H7 (cell line): ENCODE measurements at places on chromosomes 2 and 18. TPM values are rescaled to one million over a fixed set of nuclear protein-coding genes. Genes with fewer than 3 reads are reported as not detected.

The BUB1 gene
- 136 and 169 TPM in 2 replicates for total RNA-seq

The ONECUT2 gene
- 0.62 and 0.89 TPM in 2 replicates for total RNA-seq

The C2orf76 gene
- total RNA-seq, result 11.0 and 14.1 TPM in 2 replicates

The HRH4 gene
- not detected in 2 replicates for total RNA-seq

The MITD1 gene
- 26.5 and 39.5 TPM in 2 replicates for total RNA-seq

The FOXD4L1 gene
- total RNA-seq, result not detected in 2 replicates

The SMAD7 gene
- total RNA-seq, result 78.3 and 80.4 TPM in 2 replicates

The RNF125 gene
- 12.1 and 19.7 TPM in 2 replicates for total RNA-seq

The LHCGR gene
- total RNA-seq, result 0.22 TPM in 1 of 2 replicates, not detected in the other

The ADRA2B gene
- total RNA-seq, result 1.6 and 1.9 TPM in 2 replicates

The IHH gene
- 1.1 TPM in 2 replicates for total RNA-seq

The POTEI gene
- total RNA-seq, result 0.07 TPM in 2 replicates

The CSRNP3 gene
- 3.0 and 4.3 TPM in 2 replicates for total RNA-seq

The SERPINB10 gene
- total RNA-seq, result not detected in 2 replicates

The ZNF385B gene
- 0.41 and 0.90 TPM in 2 replicates for total RNA-seq

The CCDC74A gene
- total RNA-seq, result 12.5 and 20.7 TPM in 2 replicates

The TMEM247 gene
- total RNA-seq, result not detected in 2 replicates

The MTCL1 gene
- total RNA-seq, result 16.0 and 24.6 TPM in 2 replicates

The LGALSL gene
- 12.0 and 12.1 TPM in 2 replicates for total RNA-seq

The FAM237A gene
- not detected in 2 replicates for total RNA-seq

The LAMA3 gene
- 0.11 and 0.21 TPM in 2 replicates for total RNA-seq

The DGUOK gene
- total RNA-seq, result 80.7 and 82.9 TPM in 2 replicates

The TEX44 gene
- total RNA-seq, result not detected in 2 replicates

The MYO7B gene
- total RNA-seq, result not detected in 2 replicates

The POTEC gene
- not detected in 2 replicates for total RNA-seq

The ASIC4 gene
- 0.07 and 1.2 TPM in 2 replicates for total RNA-seq

The DLX1 gene
- 0.26 TPM in 1 of 2 replicates, not detected in the other for total RNA-seq

The RUFY4 gene
- total RNA-seq, result not detected in 2 replicates

The ABCB11 gene
- 0.66 TPM in 1 of 2 replicates, not detected in the other for total RNA-seq

The SLC8A1 gene
- total RNA-seq, result 0.63 and 1.7 TPM in 2 replicates

The ATAD2B gene
- 9.5 and 11.4 TPM in 2 replicates for total RNA-seq

The REG1B gene
- total RNA-seq, result not detected in 2 replicates

The CYP26B1 gene
- total RNA-seq, result 1.1 and 1.3 TPM in 2 replicates

The COL4A3 gene
- total RNA-seq, result 0.07 and 0.67 TPM in 2 replicates

The ZNF521 gene
- 1.6 and 5.1 TPM in 2 replicates for total RNA-seq

The AFF3 gene
- 0.07 and 0.37 TPM in 2 replicates for total RNA-seq

The FAM110C gene
- total RNA-seq, result 2.0 and 2.3 TPM in 2 replicates

The IL1F10 gene
- total RNA-seq, result not detected in 2 replicates

The GAD1 gene
- 19.3 and 25.8 TPM in 2 replicates for total RNA-seq

The DOK6 gene
- 0.45 and 2.5 TPM in 2 replicates for total RNA-seq

The DSC1 gene
- total RNA-seq, result 0.04 TPM in 1 of 2 replicates, not detected in the other

The MSTN gene
- total RNA-seq, result not detected in 2 replicates

The CYRIA gene
- total RNA-seq, result 1.5 and 1.7 TPM in 2 replicates

The CRYGD gene
- 5.2 and 5.5 TPM in 2 replicates for total RNA-seq

The INO80B gene
- total RNA-seq, result 9.6 and 11.3 TPM in 2 replicates

The GPD2 gene
- total RNA-seq, result 49.7 and 58.1 TPM in 2 replicates

The SKOR2 gene
- 0.07 and 0.15 TPM in 2 replicates for total RNA-seq
